ENCODE measurements at places on chromosomes 2 and 18. TPM values are rescaled to one million over a fixed set of nuclear protein-coding genes. Genes with fewer than 3 reads are reported as not detected.

- no peaks in the 10 kb centered on the region for H3K4me1 ChIP-seq
- H3K4me3 ChIP-seq = no peak overlapping the region
- H3K36me3 ChIP-seq = no peaks in the 10 kb centered on the region
Measured at GRCh38 chr2:59850554-59850953, 702.9 kb downstream of the BCL11A start.

- DNase-seq = no peak
- no peak overlapping the region for H3K4me3 ChIP-seq
- H3K4me1 ChIP-seq = no peaks in the 10 kb centered on the region
Measured at GRCh38 chr2:60400462-60401246, 152.8 kb downstream of the BCL11A start.

GRCh38 chr18:63162271-63163014 is 157.1 kb downstream of the BCL2 start:
- no peaks in the 10 kb centered on the region for H3K4me1 ChIP-seq
- H3K27ac ChIP-seq = no peak overlapping the region
- H3K4me3 ChIP-seq = no peak overlapping the region
- no peak for DNase-seq

Gene ALLC
- total RNA-seq = not detected

Gene MYCN
- total RNA-seq = 50.3 TPM

DNA sequence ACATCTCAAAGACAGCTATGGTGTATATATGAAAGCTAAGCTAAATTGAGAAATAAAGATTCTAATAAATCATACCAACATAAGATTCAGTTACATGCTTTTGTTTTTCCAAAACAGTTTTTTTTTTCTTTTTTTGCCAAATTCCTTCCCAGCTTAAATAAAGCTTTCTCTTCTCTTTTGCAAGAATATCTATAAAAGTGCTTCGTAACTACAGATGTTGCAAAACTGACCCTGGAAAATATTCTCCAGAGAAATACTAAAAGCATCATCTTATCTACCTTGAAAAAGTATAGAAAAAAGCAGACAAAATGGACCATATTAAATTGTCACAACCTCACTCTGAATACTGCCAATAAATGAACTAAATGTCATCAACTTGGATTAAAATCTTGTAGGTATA is 38.7 kb downstream of the FANCL start:
- no peaks in the 10 kb centered on the region for H3K4me1 ChIP-seq
- no peak for DNase-seq
- H3K27me3 ChIP-seq = no peaks in the 10 kb centered on the region

DNA sequence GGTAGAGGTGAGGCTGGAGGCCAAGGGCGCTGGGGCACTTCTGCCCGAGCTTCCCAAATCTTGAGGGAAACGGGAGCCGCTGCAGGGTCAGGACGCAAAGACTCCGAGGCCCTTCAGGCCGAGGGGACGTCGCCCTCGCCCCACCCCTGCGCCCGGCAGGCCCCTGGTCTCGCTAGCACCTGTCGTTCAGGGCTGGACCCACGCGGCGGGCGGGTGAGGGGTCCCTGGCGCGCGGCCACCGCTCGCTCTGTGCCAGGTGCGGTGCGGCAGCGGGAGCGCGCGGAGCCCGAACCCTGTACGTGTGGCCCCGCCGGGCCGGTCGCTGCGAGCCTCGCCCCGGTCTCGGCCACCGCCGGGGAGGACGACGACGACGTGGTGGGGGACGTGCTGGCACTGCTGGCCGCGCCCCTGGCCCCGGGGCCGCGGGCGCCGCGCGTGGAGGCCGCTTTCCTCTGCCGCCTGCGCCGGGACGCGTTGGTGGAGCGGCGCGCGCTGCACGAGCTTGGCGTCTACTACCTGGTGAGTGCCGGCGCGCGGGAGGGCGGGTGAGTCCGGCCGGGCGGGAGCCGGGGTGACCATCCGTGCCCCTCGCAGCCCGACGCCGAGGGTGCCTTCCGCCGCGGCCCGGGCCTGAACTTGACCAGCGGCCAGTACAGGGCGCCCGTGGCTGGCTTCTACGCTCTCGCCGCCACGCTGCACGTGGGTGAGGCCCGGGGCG is 4.9 kb downstream of the ERFE start:
- peaks cover 68% of the 10 kb centered on the region for H3K27me3 ChIP-seq
- no peaks in the 10 kb centered on the region for H3K4me1 ChIP-seq
- peaks cover 5% of the 10 kb centered on the region for H3K36me3 ChIP-seq
- H3K27ac ChIP-seq = no peak overlapping the region

Gene UPP2
- not detected for total RNA-seq

- no peak for DNase-seq
- no peak overlapping the region for H3K4me3 ChIP-seq
- H3K4me1 ChIP-seq = no peaks in the 10 kb centered on the region
- H3K27ac ChIP-seq = no peak overlapping the region
Measured at GRCh38 chr2:190117305-190117704, 54.8 kb upstream of the MSTN start.

Gene PTPN4
- total RNA-seq = 73.2 TPM

GRCh38 chr2:83970217-83970929 is 488.7 kb downstream of the SUCLG1 start:
- no peak overlapping the region for H3K27ac ChIP-seq
- H3K4me3 ChIP-seq = no peak overlapping the region
- H3K36me3 ChIP-seq = no peaks in the 10 kb centered on the region
- H3K4me1 ChIP-seq = no peaks in the 10 kb centered on the region
- H3K27me3 ChIP-seq = no peaks in the 10 kb centered on the region

DNA sequence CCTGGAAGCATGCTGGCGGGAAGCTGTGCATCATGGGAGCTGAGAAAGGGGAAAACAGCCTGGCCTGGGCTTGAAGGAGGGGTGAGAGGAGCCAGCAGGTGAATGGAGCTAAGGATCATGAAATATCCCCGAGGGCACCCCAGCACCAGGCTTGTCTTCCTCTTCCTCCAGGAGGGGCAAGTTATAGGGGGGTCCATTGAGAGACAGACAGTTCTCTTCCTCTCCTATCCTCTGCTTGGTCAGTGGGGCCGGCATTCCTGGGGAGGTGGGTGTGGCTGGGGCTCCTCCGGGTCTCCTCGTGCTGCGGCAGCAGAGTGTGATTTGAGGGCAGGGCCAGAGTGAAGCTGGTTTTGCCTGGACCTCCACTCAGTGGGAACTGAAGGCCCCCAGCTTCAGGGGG is 78.9 kb downstream of the LIPG start:
- H3K36me3 ChIP-seq = no peaks in the 10 kb centered on the region
- no peak overlapping the region for H3K27ac ChIP-seq
- no peak overlapping the region for H3K4me3 ChIP-seq
- H3K4me1 ChIP-seq = no peaks in the 10 kb centered on the region
- H3K27me3 ChIP-seq = no peaks in the 10 kb centered on the region

- H3K27ac ChIP-seq = no peak overlapping the region
- no peak overlapping the region for H3K4me3 ChIP-seq
- no peaks in the 10 kb centered on the region for H3K27me3 ChIP-seq
- no peaks in the 10 kb centered on the region for H3K4me1 ChIP-seq
- no peaks in the 10 kb centered on the region for H3K36me3 ChIP-seq
Measured at GRCh38 chr18:45541421-45541820, 73.9 kb upstream of the SLC14A2 start.

DNA sequence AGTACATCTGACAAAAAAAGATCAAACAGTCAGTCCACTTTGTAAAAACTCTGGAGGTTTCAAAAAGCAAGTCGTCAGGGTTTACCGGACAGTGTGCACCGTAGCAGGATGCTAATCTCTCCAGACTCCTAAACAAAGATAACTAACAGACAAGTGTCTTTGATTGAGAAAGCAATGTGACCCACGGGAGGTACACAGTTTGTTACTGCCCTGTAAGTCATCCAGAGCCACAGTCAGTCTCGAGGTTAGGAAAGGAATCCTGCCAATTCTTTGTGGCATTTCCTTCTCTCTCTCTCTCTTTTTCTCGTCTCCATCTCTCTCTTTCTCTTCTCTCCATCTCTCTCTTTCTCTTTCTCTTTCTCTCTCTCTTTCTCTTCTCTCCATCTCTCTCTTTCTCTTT is 42.8 kb downstream of the LRRTM4 start:
- H3K4me1 ChIP-seq = no peaks in the 10 kb centered on the region
- H3K27ac ChIP-seq = no peak overlapping the region
- H3K4me3 ChIP-seq = no peak overlapping the region

DNA sequence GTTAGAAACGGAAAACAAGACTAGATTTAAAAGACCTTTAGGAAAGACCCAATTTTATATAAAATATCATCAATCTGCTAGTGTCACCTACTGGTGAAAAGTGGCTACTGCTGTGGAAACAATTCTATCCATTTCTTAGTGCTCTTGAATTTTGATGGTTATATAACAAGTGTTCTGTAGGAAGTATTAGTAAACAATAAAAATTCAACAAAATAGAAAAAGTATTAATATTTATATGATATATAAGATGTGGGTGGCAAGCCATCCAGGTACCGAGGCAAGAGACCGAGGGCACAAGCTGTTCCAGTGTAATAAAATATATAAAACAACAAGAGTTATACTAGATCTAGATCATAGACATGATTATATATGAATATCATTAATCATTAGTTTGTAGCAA is 6.2 kb upstream of the TMEM87B start:
- no peak overlapping the region for H3K27ac ChIP-seq
- no peak overlapping the region for H3K4me3 ChIP-seq
- no peaks in the 10 kb centered on the region for H3K36me3 ChIP-seq

DNA sequence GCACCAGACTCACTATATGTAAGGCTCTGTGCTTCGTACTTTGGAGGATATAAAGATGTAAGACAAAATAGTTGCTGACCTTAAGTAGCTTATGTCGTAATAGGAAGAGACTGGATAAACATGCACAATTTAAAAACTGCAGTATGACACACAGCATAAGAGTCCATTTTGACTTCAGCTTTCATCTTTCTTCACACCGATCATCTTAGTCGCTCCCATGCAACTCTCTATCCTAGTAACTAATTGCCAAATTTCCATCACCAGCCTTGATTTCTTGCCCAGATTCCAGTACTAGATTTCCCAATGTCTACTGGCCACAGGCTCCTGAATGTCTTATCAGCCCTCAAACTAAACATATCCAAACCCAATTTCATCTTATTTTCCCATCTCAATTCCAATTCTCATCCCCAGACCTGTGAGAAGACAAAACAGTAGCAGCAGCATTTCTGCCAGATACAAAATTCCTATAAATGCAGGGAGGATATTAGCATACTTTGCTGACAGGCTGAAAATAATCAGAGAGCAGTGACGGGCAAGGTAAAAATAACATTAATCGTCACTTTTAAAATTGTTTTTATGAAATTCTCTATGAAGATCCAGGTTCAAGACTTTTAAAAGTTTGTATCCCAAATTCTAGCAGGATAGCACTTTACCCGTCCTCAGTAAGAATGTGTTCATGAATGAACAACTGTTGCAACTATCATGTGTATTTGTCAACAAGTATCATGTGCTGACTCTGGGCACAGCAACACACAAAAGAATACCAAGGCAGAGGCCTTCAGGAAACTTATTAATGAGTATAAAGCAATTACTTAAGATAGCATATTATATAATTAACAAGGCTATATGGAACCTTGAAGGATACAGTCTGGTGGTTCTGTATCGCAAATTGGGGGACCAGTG is 42.2 kb downstream of the KIDINS220 start:
- H3K27me3 ChIP-seq = no peaks in the 10 kb centered on the region
- DNase-seq = no peak
- no peaks in the 10 kb centered on the region for H3K4me1 ChIP-seq
- H3K36me3 ChIP-seq = peaks cover 71% of the 10 kb centered on the region

DNA sequence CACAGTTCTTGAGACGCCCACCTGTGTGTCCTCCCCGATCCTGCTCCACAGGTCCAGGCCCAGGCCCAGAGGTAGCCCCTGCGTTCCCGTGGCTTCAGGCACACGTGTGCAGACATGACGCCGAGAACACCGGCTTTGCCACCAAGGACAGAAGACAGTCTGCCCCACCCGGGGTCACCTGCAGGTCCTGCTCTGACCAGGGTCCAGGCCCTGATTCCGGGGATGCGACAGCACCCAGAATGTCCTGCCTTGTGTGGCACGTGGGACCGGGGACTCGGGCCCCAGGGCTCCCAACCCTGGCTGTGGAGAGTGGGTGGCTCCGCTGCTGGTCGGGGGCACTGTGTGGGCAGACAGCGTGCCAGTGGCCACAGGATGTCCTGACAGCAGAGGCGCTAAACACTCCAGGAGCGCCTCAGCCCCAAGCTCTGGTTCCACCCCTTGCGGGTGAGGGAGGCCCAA is 36.9 kb downstream of the ADI1 start:
- no peaks in the 10 kb centered on the region for H3K36me3 ChIP-seq
- no peaks in the 10 kb centered on the region for H3K27me3 ChIP-seq
- no peak overlapping the region for H3K4me3 ChIP-seq
- H3K4me1 ChIP-seq = no peaks in the 10 kb centered on the region

DNA sequence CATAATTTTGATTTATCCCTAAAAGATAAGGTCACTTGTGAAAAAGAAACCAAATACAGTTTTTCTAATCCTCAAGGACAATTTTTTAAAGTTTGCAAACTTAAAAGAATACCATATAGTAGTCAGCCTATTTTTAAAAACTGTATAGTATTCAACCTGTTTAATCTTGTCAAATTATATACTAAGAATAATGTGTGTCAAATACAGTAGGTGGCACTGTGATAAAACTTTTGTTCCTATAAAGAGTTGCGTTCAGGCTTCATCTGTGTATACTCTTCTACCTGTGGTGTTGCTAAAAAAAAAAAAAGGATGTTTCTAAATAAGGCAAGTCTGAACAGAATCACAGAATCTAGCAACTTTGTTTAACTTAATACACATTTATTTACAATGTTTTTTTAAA is 68.6 kb downstream of the CCDC138 start:
- no peaks in the 10 kb centered on the region for H3K4me1 ChIP-seq
- no peak for DNase-seq
- no peak overlapping the region for H3K27ac ChIP-seq
- H3K27me3 ChIP-seq = no peaks in the 10 kb centered on the region

DNA sequence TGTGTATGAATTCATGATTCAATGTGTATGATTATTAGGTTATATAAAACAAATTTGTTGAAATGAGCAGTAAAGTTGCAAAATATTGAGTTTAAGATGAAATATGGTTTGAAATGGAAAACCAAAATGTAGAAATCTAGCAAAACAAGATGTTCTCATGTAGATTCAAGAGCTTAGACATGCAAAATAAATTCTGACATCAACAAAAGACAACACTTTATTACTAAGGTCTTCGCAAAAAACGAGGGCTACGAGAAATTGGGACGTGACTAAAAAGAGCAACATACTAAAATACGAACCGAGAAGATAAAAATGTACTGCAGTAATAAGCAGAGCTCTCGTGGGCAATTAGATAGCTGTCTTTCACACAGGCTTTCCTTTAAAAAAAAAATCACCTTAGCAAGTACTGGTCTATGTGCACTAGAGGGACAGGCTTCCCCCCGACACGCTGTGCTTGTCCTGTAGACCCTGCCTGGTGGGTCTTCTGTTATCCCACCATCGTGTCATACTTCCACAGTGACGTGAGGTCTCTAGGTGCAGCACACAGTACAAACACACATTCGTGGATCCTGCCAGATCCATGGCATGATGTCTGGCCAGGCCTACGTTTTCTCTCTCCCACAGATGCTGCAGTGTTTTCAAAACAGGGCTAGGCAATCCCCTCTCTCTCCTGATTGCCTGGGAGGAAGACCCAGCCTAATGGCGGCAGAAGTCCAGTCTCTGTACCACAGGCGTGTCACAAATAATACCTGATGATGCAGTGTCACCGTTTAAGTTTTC is 240.8 kb downstream of the TCF4 start:
- H3K27me3 ChIP-seq = no peaks in the 10 kb centered on the region
- H3K36me3 ChIP-seq = no peaks in the 10 kb centered on the region
- DNase-seq = no peak
- H3K4me1 ChIP-seq = peaks cover 10% of the 10 kb centered on the region
- H3K27ac ChIP-seq = no peak overlapping the region
